ENCODE measurements at places on chromosomes 5 and 9.

GRCh38 chr5:93953442-93953841 is 212.0 kb upstream of the POU5F2 start:
- DNase-seq: no peak

DNA sequence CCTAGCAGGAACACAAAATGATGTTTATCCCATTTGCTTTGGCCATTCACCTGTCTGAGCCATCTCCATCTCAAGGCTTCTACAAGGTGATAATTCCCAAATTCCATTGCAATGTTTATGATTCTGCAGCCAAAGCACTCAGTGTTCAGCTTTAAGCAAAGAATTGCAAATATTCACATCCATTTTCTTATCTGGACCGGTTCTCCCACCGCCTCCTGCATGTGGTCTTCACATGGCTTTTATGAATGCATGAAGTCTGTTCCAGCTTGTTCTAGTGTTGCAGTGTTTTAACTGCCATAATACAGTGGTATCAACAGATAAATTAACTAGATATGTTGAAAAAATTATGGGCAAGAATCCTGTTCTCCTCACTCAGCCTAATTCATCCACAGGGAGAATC is 443.0 kb upstream of the KLF4 start:
- no peak for DNase-seq

- DNase-seq: no peak
These were observed 51.9 kb downstream of the NIPAL4 start for GRCh38 chr5:157511651-157512644.

GRCh38 chr9:129311643-129312042 is 133.6 kb upstream of the IER5L start:
- DNase-seq: no peak

DNA sequence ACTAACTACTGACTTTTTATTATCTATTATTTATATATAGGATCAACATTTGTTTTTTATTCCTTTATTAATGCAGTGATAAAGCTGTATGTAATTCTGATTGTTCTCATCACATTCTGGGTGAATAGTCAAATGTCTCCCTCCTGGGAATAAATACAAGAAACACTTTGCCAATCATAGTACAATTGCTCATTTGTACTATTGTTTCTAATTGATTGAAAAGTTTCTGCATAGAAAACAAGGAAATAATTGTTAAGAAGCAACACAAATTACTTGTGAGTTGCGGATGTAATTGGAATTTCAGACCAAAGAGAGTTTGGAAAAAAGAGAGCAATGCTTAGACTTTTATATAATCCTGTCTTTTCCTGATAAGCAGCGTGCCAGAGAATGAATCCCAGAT is 1013.9 kb downstream of the EFNA5 start:
- no peak for DNase-seq

DNA sequence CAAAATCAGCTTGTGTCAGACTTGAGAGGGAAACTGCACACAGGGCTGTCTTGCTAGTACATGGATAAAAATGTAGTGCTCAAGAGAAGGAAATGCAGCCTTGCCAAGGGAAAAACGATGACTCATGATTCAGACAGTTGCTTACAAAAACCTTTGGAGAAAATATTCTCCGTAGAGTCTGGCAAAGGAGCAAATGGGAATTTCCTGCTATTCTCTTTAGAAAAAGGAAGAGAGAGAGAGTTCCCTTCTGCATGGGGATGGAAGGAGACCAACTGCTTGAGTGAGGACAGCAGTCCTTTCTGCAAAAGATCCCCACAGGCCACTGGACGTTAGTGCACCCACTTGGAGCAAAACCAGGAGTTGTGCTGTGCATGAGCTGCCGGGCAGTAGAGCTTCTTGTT is 7.6 kb downstream of the IFNB1 start:
- no peak for DNase-seq

DNA sequence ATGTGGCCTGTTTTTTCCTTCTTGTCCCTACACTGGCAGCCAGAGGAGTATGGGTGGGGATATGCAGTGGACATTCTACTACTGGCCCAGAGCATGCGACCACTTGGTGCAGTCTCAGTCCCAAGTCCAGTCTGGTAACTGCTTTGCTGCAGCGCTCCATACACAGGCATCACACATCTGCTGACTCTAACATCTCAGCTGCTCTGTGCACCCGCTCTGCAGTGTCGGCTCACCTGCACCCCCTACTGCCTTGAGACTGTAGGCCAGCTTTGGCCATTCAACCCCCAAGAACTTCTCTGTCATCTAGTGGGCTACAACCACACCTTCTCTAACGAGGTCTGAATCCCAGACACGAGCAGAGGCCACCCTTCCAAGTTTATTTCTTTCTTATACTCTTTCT is 46.4 kb upstream of the SLCO6A1 start:
- DNase-seq: no peak

GRCh38 chr9:81266674-81267073 is 422.7 kb downstream of the TLE1 start:
- no peak for DNase-seq

DNA sequence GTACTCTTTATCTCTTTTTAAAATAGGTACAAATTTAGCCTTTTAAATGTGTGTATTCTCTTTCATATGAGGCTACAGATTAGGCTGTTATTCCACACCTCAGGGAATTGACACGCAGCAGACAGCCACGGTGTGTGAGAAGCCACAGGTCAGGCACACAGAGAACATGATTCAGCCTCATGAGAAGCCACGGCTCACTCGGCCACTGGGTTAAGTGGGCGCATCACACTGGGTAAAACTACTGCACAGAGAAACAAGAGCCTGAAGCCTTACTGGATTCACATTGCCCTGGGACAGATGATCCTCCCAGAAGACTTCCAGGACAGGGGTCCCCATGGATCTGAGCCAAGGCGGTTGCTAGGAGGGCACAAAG is 28.2 kb downstream of the LPCAT1 start:
- no peak for DNase-seq

GRCh38 chr9:113857875-113858274 is 18.2 kb upstream of the ZNF618 start:
- DNase-seq: no peak

DNA sequence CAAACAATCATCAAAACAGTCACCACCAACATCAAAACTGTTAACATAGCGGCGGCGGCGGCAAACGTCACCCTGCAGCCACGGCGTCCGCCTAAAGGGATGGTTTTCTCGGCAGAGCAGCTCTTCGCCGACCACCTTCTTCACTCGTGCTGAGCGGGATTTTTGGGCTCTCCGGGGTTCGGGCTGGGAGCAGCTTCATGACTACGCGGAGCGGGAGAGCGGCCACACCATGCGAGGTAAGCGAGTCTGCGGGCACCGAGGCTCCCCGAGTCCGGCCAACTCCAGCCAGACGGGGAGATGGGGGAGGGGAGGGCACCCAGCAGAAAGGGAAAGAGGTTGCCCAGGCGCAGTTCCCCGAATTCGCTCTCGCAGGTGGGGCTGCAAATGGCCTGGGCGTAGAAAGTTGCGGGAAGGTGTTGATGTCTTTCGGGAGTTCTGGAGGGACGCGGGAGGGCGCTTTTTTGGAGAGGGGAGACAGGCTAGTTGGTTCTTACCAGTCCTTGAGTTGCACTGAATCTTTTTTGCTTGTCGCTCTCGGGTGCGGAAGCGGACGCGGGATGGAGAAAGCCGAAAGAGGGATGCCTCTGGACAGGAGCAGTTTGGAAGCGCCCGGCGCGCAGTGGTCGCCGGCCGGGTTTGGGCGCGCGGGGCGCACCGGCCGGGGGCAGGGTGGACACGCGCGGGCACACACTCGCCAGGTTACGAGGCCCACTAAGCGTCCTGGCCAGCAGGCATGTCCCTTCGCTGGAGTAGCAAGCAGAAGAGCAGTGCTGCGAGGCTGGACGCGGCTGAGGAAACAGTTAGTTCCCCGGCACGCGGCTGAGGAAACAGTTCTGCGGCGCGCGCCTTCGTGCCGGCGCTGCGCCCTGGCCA is 849 bp downstream of the RORB start:
- DNase-seq: peak; percentile 45

DNA sequence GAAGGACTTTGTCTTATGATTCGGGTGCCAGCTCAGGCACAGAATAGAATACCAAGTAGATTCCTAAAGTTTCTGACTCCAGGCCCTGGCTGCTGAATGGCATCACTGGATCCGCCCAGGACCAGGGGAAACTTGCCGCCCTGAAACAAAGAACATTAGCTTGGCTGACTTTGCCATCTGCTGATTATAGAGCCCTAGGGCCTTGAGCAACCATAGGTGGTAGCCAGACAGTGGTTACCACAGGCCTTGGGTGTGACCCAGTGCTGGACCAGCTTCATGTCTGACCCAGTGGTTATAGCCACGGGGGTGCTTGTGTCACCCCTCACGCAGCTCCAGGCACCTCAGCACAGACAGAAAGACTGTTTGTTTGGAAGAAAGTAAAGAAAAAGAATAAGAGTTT is 62.7 kb downstream of the SSBP2 start:
- no peak for DNase-seq

DNA sequence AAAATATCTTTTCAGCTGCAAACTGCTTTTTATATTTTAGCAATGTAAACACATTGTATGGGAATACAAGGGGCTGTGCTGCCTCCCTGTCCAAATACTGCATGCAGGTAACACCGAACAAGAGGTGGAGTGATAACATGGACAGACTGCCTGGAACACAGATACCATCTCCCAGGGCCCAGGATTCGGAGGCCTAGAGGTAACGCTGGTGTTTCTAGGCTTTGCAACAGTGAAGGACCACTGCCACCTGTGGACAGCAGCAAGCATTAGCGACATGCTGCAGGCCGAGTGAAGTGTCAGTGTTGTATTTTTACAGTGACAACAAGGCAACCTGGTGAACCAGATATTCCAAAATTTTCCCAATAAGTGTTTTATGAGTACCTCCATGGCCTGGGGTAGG is 379.1 kb downstream of the DMRT2 start:
- no peak for DNase-seq

DNA sequence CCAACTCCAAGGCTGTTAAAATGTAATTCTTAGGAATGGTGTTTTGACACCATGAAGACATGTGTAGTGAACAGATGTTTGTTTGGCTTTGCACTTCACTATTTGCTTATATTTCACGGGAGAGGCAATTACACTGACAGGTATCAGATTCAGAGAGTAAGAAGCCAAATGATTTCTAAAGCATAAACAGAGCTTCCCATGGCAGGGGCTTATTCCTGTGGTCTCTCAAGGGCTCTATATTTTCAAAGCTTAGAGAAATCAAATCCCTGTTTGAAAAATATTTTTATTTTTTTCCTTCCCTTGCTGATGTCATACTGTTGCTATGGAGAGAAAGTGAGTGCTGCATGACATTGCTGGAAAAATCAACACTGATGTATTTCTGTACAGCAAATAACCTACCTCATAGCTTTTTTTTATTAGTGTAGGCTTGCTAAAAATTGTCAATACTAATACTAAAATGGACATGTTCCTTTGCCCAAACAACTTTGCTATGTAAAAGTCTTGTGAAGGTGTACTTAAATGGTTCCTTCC is 161.4 kb downstream of the GIN1 start:
- DNase-seq: no peak

DNA sequence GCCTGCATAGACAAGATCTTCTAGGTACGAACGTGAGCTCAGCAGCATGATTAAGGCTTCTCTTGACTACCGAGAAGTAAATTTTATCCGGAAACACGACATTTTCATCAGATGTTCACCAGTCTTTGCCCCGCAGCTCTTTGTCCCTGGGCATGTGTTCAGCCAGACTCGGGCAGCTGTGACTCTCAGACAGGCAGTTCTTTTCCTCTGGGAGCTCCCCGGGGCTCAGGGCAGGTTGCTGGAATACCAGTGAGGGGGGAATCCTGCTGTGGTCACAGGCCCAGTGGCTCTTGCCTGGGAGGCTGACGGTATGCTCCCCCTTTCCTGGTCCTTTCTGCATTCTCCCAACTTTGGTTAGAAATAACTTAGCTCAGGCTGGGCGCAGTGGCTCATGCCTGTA is 186.1 kb downstream of the GNA14 start:
- no peak for DNase-seq

DNA sequence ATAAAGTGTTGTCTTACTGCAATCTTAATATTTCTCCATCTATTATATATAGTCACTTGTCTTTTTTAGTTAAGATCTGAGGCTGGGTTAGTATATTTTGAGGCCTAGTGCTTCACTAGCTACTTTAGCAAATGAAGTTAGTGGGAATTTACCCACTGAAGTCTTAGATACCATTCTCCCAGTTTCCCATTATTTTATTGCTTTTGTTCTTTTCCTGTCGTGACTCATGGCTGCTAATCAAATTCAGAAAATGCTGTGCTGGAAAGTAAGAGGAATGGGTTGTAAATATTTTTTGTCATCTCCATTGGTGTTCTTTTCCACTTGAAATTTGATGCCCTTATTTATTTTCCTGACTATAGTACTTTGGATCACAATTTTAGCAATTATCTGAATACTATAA is 14.2 kb downstream of the TCERG1 start:
- no peak for DNase-seq

- no peak for DNase-seq
These were observed 7.3 kb downstream of the PDGFRB start for GRCh38 chr5:150148117-150148927.
